Epithelial cell of esophagus (primary cell): ENCODE measurements at places on chromosomes 13 and 19.
A peak's percentile ranks its signal among the peaks of the same experiment; 100 is the strongest.

DNA sequence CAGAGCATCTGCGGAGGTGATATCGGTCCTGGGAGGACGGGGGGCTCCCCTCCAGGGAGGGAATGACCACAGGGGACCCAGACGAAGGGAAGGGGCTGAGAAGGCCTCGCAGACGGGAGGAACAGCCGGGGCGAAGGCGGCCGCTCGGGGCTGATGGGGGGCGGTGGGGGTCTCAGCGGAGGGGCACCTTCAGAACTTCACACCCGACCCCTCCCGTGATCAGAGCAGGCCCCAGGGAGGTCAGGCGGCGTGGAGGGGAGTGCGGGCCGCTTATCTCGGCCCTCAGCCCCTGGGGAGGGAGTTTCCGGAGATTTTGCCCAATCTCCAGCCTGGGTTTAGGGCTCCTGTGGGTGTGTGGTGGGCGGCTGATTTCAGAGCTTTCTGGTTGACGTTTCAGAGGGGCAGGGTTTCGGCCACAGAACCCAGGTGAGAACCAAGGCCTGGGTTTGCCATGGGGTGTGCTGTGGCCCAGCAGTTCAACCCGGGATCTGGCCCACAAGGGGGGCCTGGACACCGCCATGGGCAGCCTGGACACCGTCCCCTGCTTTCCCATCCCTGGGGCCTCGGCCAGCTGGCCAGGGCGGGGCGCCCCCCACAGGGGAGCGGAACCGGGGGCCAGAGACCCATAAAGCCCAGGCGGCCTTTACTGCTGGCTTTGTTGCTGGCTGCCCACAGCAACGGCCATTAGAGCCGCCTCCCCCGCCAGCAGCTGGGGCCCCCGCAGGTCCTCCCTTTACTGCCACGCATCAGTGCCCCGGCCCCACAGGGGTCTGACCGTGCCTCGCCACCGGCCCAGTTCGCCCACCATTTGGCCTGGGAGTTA is 29.0 kb downstream of the ARID3A start:
- DNase-seq = no peak

DNA sequence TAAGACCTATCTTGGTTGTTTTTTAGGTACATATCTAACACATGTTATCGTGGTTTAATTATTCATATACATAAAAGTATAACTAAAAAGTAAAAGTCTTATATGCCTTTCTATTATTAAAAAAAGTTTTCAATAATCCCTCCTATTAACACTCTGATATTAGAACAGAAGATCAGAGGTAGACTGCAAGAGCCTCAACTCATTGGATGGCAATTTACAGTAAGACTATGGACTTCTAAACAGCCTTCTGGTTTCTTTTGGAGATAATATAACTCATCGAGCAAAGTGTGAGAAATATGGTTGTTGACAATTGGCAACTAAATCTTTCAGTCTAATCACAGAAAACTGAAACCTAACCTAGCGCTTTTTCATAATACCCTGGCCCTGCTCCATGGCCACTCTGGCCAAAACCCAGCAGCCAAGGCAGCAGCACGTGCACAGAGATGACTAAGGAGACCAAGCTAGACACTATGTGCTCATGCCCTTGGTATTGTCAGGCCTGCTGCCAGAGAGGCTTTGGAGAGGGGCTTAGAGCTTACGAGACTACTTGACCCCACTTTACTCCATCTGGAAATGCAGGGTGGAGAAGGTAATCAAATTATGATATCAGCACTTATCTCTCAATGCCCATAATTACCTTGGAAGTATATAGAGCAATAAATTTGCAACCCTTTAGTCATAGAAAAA is 40.6 kb upstream of the EEF1AKMT1 start:
- peak; percentile 76 for DNase-seq

DNA sequence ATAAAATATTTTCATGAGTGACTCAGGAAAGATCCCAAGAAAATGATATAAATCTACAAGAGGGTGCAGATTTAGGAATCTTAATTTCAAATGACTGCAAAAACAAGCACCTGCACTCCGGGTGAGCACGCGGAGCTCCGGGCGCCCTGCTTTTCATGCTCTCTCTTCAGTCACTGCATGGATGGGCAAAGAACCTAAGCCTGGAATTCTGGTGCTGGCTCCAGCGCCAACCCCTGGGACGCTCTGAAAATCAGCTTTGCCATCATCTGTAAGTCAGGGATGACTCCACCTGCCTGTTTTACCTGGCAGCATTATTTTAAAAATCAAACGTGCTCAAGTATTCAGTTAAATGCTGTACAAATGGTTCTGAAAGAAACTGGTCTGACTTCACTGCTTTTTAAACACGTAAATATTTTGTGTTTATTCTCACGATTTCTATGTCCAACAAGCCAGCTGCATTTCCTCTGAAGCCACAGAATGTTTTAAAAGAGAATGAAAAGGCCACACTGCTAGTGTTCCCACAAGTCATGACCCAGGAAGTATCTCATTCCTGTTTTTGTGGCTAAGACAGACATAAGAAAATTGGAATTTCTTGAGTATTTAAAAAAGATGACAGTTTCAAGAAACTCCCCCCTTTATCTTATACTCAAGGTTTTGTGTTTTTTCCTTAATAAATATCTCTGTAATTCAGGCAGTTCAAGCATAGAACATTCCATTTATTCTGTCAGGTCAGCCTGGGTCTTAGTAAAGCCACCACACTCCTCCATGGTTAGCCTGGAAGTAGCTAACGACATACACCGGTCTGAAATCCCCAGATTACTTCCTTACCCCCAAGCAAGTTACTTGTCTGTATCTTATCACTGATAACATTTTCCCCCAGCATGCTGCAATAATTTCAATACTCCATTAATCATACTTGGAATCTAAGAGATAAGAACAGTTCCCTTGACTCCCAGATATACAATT is 81.1 kb downstream of the COL4A1 start:
- no peak for DNase-seq

DNA sequence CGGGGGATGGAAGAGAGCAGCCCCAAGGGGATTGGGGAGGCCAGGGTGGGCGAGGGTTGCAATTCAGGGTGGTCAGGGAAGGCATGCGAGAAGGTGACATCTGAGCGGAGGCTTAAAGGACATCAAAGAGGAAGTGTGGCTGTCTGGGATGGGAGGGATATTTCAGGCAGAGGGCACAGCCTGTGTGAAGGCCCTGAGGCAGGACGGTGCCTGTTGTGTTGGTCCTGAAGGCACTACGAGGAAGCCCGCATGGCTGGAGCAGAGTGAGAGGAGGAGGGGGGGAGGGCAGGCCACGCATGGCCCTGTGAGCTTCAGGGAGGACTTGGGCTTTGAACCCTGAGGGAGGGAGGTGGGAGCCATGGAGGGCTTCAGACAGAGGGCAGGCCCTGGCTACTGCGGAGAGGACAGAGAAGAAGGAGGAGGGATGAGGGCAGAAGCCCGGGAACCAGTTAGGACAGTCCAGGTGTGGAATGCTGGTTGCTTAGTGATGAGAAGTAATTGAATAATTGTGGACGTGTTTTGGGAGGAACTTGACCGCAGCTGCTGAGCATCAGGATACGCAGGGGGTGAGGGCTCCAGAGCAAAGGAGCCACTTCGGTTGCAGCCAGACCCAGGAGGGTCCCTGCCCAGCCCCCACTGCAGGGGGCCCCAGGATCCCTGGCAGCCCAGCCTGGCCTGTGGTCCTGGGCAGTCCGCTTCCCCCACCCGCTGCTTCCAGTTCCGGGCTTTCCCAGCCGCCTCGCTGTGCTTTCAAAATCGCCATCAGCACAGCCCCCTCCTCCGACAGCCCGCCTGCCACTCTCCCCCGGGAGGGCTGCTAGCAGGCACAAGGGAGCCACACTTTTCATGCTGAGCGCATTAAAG is 6.2 kb downstream of the TLE6 start:
- DNase-seq = peak; percentile 65

DNA sequence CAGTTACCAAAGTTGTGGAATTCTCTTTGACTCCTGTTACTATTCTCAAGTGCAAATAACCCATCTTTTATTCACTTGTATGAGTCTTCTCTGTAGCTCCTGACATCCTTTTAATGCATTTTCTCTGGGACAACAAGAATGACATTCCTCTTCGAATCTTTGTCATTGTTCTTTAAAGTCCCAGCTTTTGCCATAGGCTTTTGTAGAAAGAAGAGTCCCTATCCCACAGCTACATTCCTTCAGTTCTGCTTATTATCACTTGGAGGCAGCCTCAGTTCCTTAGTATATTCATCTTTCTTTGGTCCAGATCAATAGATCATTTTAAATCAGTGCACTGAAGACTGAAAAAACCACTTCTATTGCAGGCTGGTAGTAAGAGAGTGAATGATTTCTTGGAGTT is 560.2 kb downstream of the DACH1 start:
- no peak for DNase-seq

DNA sequence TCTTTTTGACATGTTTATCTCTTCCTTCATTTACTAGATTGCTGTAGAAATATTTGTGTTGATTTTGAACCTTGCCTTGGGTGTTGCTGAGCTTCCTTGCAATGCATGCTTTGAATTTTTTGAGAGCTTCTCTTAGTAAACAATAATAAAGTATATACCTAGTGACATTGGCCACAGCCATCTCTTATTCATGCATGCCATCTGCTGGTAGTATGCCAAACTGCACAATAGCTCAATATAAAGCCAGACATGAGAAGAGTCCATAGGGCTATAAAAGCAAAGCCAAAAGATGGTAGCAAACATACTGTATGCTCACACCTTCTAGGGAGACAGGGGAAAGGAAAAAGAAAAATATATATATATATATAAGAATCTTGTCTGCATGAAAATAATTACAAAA is 18.9 kb upstream of the ZSCAN5A start:
- DNase-seq = peak; percentile 72

DNA sequence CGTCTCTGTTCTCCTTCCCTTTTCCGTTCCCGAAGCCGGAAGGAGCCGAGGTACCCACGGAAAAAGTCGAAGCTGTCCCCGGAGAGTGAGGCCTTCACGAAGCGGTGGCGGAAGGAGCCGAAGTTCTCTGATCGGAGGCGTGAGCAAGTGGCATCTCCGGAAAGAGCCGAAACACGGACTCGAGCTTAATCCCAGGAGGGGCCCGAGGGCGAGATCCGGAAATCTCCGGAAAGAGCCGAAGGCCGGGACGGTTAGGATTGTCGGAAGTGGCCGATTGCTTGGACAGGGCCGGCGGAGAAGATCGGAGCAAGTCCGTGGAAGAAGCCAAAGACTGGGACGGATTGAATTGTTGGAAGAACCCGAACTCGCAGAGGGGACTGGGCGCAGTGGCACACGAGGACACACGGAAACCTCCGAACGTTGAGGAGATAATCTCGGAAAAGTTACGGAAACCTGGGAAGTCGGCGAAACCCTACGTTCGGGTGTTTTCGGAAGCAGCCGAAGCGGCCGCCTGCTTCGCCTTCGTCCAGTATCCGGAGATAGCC is 440 bp upstream of the U2AF2 start:
- peak; percentile 99 for DNase-seq

GRCh38 chr19:48403606-48404005 is 10.1 kb downstream of the GRIN2D start:
- DNase-seq = peak; percentile 69

DNA sequence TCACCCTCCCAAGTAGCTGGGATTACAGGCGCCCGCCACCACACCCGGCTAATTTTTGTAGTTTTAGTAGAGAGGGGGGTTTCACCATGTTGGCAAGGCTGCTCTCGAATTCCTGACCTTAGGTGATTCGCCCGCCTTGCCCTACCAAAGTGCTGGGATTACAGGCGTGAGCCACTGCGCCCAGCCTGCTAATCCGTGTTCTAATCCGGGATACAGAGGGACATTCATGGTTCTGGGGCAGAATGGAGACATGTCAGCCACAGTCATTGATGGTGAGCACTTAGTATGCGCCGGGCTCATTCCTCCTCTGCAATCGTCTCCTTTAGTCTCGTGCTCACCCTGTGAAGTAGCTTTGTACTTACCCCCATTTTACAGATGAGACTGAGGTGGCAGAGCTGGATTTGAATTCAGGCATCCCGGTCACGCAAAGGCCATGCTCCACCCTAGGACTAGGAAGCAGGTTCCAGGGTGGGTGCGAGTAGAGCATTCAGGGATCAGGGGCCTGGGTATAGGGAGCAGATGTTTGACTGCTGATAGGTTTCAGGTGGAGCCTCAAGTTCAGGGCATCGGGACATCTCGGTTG is 8.2 kb downstream of the RRAS start:
- no peak for DNase-seq
